ENCODE measurements at places on chromosomes 7 and 10.

- DNase-seq = no peak
These were observed 128.9 kb upstream of the NANOS1 start for GRCh38 chr10:118900617-118901016.

DNA sequence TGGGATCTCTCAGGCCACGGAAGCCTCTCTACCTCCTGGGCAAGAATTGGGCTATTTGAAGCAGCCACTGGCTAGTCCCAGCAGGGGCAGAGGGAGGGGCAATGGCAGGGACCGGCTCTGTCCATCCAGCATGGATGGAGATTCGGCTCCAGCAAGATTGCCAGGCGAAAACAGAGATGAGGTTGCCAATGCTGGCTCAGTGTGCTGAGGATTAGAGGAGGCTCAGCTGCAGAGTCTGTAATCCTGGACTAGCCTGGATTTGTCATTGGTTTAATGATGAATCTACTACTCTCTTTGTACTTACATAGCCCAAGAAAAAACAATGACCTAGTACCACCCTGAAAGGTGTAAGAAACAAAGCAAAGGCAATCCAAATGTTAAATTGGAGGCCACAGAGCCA, 112.2 kb upstream of the PDCD4 start:
- no peak for DNase-seq

- no peak for DNase-seq
These were observed 23.9 kb downstream of the SLC18A2 start for GRCh38 chr10:117264782-117265181.

DNA sequence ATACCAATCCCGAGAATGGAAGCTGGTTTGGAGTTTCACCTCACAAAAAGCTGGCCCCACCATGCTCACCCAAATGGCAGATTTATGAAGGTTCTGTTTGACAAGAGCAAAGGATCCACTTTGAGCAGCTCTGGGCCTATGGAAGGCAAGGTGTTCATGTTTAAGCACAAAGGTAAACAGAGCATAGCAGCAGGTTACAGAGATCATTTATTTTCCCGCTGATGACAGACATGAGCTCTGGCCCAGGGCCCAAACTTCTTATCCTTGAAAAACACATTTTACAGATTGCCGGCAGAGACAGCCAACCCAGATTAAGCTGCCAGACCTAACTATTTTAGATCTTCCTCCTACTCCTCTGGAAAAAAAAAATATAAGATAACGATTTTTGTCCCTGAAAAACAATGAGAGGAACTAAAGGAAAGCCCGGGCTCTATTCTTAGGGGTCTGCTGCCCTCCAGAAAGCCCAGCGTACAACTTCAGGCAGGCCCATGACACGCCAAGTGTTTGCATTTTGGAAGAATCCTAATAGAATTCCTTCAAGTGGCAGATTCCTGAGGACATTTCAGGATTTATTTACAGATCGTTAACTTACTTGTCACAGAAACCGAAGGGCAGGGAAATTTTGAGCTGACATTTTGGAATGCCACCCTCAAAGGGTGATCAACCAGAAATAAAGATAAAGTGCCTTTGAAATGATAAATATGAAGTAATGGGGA, 40.0 kb downstream of the SYPL1 start:
- DNase-seq = no peak

DNA sequence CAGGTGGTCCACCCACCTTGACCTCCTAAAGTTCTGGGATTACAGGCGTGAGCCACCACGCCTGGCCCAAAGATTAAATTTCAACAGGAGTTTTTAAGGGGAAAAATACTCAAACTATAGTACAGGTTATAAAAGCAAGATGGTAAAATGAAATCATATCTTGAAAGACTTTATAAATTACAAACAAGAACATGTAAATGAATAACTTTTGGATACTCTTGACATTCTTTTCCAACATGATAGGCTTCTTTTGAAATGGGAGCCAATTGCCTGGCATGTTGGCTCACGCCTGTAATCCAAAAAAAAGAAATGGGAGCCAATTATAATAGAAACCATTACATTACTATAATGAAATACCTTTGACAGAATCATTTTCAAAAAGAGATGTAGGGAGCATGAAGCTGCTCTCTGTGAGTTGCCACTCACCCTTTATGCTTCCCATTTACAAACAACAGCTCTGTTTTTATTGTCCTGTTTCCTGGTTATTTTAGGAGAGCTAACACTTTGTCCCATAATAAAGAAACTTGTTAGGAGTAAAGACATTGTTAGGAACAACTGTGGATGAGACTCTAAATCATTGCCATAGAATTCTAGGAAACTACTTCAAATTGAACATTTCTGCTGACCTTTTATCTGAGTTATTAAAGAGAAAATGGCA, 24.6 kb upstream of the MCU start:
- no peak for DNase-seq

GRCh38 chr7:85220651-85221050, 33.8 kb upstream of the SEMA3D start:
- DNase-seq = no peak

Measured in RCC 7860 (cell line).